NB4 (cell line): ENCODE measurements at places on chromosomes 7 and 10.
A peak's percentile ranks its signal among the peaks of the same experiment; 100 is the strongest.

GRCh38 chr7:27605689-27606269 lies 56.9 kb downstream of the HIBADH start:
- DNase-seq, result peak; percentile 56

GRCh38 chr7:149625947-149626392 lies 128.4 kb upstream of the ZNF746 start:
- peak; percentile 58 for DNase-seq

DNA sequence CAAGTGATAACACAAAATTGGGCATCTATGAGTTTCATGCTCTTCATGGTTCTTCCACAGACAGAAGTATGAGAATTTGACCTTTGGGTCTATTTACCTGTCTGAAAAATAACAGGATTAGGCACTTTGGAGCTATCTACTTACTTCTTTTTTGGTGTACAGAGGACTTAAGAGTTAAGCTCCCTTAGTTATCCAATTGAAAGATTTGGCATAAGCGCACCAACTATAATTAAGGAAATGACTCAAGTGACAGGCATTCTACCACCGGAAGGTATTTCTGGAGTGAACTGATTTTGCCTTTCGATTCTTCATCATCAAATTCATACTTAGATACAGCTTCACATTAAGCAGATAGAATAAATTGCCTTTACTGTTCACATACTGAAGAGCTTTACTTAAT lies 43.9 kb downstream of the IFIT5 start:
- DNase-seq, result no peak

- peak; percentile 43 for DNase-seq
Measured at GRCh38 chr7:38283809-38284208, 10.4 kb upstream of the TARP start.

DNA sequence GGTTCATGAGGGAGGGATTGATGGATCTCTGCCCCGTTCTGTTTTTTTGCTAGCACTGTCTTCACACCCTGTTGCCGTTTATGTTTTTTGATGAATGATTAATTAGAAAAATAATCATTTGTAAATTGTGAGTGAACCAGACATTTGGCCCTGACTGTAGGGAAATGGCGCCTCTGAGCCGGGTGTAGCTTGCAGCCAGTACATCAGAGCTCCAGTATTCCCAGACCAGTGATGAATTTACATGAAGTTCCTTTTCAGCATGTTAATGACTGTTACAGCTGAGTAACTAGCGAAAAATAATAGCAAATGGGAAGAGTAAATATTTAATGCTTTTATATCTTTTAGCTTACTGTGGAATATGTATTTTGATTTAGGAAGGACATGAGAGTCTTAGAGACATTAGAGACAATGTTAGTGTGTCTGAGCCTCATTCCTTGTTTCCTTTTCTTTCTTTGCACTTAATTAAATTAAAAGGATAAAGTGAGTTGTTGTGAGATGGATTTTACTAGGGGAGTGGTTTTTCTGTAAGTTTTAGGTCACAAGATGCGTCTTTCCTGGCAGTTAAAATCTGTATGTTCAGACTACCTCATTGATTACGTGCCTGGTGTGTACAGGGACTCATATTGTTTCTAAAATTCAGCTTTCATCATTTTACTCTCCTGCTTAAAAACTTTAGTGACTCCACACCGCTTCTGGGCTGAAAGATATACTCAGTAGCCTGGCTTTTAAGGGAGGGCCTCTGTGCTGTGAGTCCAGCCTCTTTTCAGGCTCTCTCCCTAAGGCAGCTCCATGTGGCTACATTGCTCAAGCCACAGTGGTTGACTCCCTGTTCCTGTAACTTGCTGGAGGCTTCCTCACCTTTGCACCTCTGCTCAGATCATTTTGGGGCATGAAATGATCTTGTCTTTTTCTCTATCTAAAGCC lies 86.4 kb downstream of the AUTS2 start:
- peak; percentile 89 for DNase-seq

DNA sequence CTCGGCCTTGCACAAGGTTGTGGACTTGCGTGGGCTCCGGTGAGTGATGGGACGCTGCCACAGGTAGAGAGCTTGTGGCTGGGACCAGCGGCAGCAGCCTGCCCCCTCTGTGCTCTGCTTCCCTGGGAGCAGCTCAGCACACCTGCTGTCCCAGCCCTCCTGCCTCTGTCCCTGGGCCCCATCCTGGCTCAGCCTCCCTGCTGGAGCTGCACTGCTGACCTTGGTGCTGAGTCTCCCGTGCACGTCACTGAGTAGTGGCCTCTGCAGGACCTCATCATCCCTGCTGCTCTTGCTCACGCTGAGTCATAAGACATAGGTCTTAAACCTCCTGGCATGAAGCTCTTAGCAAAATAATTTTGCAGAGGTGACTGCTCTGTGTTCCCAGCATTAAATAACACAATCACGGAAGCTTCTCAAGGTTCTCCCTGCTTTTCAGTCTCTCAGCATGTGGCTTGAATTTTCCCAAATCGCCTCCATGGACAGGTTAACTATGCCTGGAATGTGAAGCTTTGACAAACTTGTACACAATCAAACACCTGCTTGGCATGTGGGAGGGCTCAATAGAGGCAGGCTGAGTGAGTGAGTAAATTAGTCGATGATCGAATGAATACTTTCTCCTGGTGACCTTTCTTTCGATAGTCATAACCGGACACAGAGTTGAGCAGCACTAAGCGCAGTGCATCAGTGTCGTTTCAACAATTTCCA lies 63.8 kb upstream of the NPS start:
- no peak for DNase-seq

DNA sequence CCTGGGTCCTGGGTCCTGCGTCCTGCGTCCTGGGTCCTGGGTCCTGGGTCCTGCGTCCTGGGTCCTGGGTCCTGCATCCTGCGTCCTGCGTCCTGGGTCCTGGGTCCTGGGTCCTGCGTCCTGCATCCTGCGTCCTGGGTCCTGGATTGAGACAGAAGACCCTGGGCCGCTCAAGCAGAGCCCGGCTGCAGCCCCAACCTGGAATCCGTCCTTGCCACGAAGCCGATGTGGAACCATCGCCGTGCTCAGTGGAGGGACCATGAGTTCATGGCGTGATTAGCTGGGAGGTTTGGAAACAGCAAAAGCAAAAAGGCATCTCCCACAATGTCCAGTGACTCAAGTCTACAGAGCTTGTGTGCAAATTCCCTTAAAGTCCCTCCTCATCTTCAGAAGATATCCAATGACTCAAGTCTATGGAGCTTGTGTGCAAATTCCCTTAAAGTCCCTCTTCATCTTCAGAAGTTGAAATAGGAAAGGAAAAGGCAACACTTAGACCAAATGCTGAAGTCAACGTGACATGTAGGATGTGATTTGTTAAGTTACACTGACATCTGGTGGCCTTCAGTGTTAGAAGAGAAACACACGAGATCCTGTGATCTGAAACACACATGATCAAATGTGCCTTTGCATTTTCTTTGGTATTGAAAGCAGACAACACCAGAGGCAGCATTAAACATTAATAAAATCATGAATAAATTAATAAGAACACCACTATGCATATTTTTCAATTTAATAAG lies 179.9 kb downstream of the PTPRN2 start:
- peak; percentile 75 for DNase-seq

DNA sequence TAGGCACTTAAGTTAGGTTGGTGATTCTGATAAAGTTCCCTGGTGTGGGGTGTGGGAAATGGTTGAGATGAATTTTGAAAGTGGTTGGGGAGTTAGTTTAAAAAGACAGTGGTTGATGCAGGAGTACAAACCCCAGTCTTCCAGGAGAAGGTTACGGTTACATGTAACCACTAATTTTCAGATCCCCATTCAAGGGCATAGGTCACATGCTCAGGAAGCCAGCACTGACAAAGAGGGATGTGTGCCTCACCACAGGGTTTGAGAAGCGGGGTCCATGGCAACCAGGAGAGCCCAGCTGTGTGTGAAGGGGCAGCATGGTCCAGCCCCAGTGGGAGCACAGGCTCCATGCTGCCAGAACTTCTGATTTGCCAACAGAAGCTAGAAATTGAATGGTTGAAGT lies 144.2 kb downstream of the MDFIC start:
- DNase-seq, result no peak

- DNase-seq, result no peak
Measured at GRCh38 chr7:108358553-108358952, 97.7 kb downstream of the NRCAM start.

DNA sequence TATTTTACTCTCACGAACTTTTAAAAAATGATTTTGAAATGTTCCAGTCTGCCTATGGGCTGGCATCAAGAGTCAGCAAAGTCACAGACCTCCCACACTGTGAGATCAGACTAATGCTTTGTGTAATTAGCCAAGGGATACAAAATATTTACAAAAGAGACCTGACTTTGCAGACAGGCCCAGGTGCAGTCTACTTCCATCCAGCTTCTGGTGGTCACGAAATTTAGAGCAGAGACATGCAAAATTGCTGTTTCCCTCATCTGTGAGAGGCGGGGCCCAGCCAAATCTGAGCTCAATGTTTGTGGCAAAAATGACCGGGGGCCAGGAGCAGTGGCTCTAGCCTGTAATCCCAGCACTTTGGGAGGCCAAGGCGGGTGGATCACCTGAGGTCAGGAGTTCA lies 82.5 kb upstream of the PITRM1 start:
- no peak for DNase-seq

GRCh38 chr7:121913947-121914675 lies 41.1 kb downstream of the PTPRZ1 start:
- no peak for DNase-seq

GRCh38 chr10:69318106-69318866 lies 40.0 kb downstream of the HK1 start:
- DNase-seq, result peak; percentile 90

DNA sequence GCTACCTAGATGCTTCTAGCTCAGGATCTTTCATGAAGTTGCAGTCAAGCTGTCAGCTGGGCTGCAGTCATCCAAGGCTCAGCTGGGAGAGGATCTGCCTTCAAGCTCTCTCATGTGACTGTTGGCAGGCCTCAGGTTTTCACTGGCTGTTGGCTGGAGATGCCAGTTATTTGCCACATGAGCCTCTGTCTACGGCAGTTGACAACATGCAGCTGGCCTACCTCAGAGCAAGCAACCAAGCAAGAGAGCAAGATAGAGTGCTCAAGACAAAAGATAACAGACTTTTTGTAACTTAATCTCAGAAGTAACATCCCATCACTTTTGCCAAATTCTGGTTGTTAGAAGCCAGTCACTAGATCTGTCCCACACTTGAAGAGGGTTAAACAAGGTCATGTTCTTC lies 125.8 kb downstream of the TPST1 start:
- peak; percentile 14 for DNase-seq

DNA sequence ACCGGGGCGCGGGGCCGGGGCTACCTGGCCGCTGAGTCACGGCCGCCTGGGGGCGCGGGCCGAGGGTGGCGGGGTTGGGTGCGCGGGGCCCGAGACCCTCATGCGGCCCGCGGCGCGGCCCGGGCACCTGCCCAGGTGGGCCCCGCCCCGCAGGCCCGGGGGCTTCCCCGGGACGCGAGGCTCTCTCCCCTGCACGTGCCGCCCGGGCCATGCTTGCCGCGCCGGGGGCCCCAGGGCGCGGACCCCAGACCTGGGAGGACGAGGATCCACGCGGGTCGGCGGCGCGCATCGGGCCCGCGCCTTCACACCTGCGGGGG lies 402 bp downstream of the MAFK start:
- no peak for DNase-seq

- DNase-seq, result no peak
Measured at GRCh38 chr10:114908896-114909295, 29.1 kb upstream of the TRUB1 start.

- DNase-seq, result no peak
Measured at GRCh38 chr7:35319606-35320005, 65.7 kb upstream of the TBX20 start.
